ENCODE measurements at places on chromosomes 4 and X. TPM values are rescaled to one million over a fixed set of nuclear protein-coding genes. Genes with fewer than 3 reads are reported as not detected.

- H3K36me3 ChIP-seq = no peaks in the 10 kb centered on the region
- no peak overlapping the region for H3K27ac ChIP-seq
- H3K4me3 ChIP-seq = no peak overlapping the region
- no peaks in the 10 kb centered on the region for H3K27me3 ChIP-seq
These were observed 38.3 kb downstream of the TKTL1 start for GRCh38 chrX:154333837-154334271.

GRCh38 chrX:19462231-19462630, 53.1 kb downstream of the MAP3K15 start:
- H3K27ac ChIP-seq = no peak overlapping the region
- DNase-seq = no peak
- H3K36me3 ChIP-seq = no peaks in the 10 kb centered on the region
- no peak overlapping the region for H3K4me3 ChIP-seq
- no peaks in the 10 kb centered on the region for H3K27me3 ChIP-seq

ADGRG4 gene
- not detected for total RNA-seq

F9 gene
- not detected for total RNA-seq

DNA sequence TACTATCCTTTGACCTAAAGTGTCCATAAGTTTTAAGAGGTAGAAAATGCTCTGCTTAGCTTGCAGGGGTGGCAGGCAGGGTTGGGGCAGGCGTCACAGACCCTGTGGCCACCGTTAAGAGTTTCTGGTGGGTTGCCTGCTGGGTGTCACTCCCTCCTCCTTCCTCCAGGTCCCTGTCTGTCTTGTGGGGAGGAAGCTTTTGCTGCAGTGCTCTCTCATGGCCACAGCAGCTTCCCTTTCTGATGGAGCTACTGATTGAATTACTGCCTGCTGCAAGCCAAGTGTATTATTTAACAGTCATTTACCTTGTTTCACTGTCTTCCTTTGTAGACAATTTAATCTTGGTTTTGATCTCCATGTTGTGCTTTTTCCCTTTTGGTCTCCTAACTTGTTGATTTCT, 384.6 kb downstream of the IDS start:
- no peaks in the 10 kb centered on the region for H3K4me1 ChIP-seq
- H3K27ac ChIP-seq = no peak overlapping the region
- H3K27me3 ChIP-seq = no peaks in the 10 kb centered on the region
- H3K4me3 ChIP-seq = no peak overlapping the region
- no peaks in the 10 kb centered on the region for H3K36me3 ChIP-seq

SMS gene
- 41.3 TPM for total RNA-seq

TMSB15A gene
- total RNA-seq = 1.5 TPM

HS6ST2 gene
- 0.39 TPM for total RNA-seq

DNA sequence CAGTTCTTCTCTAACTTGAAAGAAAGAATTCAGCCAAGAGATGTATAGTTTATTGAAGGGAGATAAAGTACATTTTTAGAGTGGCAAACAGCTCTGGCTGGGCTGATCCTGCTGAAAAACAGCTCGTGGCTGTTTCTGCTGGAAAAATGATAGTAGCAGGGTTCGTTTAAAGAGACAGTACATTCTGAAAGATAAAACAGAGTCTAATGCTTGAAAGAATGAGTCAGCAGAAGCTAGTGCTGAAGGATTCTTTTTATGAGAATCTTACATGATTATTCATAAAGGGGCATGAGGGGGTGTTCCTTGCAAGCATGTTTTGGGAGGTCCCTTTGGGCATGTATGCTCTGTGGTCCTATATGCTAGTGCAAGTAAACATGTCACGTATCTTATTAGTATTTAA, 790.0 kb downstream of the PCDH18 start:
- H3K36me3 ChIP-seq = no peaks in the 10 kb centered on the region
- no peak overlapping the region for H3K4me3 ChIP-seq
- DNase-seq = no peak
- H3K27ac ChIP-seq = no peak overlapping the region
- no peaks in the 10 kb centered on the region for H3K27me3 ChIP-seq
- no peaks in the 10 kb centered on the region for H3K4me1 ChIP-seq

GRCh38 chr4:127642169-127642568, 9.4 kb downstream of the INTU start:
- no peak for DNase-seq
- no peaks in the 10 kb centered on the region for H3K36me3 ChIP-seq
- no peaks in the 10 kb centered on the region for H3K27me3 ChIP-seq
- no peaks in the 10 kb centered on the region for H3K4me1 ChIP-seq

ZNF185 gene
- total RNA-seq = 2.0 TPM

DCAF8L2 gene
- total RNA-seq = not detected
